Stimulated activated CD8-positive, alpha-beta memory T cell treated with anti-CD3 and anti-CD28 coated beads, Interleukin-7, amount 100 ng/mL, for 4 hours (primary cell): ENCODE measurements at places on chromosomes 3 and 15.

DNA sequence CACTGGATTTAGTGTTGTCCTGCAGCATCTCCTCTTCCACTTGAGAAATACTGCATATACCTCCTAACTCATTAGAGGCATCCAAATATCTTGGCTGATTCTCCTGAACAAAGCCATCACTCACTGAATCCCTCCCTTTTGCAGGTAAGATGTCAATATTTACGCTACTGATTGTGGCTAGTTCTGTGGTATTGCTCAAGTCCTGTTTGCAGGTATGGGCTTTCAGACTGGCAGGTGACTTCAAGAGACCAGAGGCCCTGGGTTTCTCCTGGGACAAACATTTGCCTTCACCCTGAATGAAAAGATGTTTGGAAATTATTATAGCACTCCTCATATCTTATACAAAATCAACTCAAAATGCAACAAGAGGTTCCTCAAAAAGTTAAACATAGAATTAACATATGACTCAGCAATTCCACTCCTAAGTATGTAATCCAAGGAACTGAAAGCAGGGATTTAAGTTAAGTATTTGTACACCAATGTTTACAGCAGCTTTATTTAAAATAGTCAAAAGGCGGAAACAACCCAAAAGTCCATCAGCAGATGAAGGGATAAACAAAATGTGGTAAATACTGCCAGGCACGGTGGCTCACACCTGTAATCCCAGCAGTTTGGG lies 18.6 kb downstream of the NEK4 start:
- DNase-seq = no peak

DNA sequence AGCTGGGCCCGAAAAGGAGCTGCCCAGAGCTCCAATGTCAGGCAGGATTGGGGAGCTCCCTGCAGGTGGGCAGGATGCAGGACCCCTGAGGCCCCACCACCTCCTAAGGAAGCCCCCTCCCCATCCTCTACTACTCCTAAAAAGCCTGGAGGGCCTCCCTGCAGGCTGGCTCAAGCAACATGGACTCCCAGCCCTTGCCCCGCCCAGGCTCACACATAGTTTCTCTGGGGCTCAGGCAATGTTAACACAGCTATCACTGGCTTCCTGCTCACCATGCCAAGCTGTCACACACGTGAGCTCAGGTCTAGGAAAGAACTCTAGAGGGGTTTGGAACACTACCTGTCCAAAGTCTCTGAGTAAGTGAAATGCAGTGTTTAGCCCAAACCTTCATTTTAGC lies 65.4 kb upstream of the ZNF148 start:
- DNase-seq = no peak

DNA sequence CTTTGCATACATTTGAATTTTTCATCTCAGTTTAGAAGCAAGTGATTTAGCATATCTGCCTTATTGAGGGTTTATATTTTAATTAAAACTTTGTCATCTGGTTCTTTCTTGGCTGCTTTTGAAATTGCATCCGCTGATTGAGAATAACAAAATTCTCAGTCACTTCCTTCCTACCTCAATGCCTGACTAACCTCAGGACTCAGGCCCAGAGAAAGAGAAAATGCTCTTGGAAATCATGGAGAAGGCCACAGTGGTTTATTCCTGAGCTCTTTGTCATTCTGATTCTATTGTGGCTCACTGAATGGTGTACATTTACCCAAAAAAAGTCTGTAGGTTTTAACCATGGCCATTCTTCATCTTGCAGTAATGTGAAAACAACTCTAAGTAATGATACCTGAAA lies 533.9 kb downstream of the TBL1XR1 start:
- no peak for DNase-seq

DNA sequence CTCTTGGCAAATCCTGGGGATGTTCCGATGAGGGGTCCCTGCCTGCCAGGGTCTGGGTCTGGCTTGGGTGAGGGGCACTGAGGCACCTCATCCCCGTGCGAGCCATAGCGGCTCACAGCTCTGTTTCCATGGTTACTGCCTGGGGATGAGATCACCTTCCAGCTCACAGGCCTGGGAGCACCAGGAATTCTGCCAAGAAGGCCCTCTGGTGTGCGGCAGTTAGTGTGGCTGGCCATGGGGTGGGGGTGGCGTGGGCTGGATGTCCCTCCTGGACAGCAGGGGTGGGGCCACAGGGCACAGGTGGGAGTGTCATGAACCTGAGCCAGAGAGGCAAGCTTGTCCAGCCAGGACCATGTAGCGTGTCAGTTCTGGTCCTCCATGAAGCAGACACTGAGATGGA lies 22.1 kb upstream of the PRR23E start:
- no peak for DNase-seq

GRCh38 chr3:177411201-177411600 lies 213.9 kb upstream of the TBL1XR1 start:
- no peak for DNase-seq

DNA sequence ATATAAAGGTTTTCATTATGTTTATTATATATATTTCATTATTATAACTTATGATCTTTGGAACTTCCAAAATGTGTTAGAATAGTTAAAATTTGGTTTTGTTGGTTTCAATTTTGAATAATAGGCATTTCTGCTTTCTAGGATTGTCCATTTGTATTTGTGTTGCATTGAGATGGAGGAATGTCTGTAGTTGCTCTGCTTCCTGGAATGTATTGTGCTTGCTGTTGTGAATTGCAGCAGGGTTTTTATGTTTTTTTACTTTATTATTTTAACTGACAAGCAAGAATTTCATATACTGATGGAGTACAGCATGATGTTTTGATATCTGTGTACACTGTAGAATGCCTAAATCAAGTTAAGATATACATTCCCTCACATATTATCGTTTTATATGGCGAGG lies 247.4 kb downstream of the XXYLT1 start:
- no peak for DNase-seq
